GM12864 (cell line): ENCODE measurements at places on chromosomes 5 and 9.

DNA sequence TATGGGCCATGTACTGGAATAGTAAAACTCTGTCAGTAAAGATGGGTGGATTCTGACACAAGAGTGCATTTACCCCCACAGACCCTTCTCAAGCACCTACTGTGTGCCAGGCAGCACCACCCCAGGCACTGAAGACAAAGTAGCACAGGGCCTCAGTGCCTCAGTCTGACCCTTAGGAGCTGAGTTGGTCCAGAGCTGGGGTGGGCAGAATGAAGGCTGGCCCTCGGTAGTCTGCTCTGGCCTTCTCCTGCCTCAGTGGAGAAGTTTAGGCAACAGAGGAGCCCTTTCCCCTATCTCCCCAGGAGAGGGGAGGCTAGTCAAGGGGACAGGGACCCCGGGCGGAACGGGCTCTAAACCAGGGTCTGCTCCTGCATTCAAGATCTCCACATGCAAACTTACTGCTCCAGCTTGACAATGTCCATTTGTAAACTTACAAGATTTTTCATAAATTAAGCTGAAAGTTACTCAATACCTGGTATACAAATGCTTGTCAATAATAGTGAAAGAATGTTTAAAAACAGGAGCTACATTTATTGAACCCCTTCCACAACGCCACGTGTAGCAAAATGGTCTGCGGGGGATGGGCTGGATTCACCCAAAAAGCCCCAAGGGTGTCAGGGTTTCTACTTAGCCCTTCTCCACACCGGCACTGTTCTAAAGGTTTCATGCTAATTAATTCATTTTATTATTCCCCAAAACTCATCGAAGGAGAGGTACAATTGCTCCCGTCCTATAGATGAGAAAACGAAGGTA is 1.5 kb downstream of the VDAC1 start:
- DNase-seq, result no peak

GRCh38 chr9:99173570-99174504 is 47.9 kb downstream of the ALG2 start:
- no peak for DNase-seq

DNA sequence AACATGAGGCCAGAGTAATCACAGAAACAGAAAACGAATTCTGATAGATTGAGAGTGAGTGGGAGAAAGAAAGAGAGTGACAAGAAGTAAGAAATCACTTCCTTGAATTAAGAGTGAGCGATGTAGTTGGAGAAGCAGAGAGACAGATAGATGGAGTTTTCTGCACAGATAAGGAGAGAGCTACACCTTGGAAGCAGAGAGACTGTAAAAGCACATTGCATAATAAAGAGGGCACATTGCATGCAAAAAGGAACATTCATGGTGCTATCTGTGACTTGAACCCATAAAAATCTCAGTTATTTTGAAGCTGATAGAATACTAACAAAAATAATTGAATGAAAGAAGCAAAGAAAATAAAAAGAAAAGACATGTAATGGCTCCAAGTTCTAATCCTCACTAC is 943.8 kb downstream of the NR2F1-AS1 start:
- DNase-seq, result no peak

- no peak for DNase-seq
Observed at GRCh38 chr5:1124205-1125029, 12.6 kb upstream of the SLC12A7 start.

- DNase-seq, result no peak
Observed at GRCh38 chr9:86672301-86672700, 275.0 kb downstream of the GAS1 start.

- DNase-seq, result no peak
Observed at GRCh38 chr5:102048940-102049339, 247.1 kb downstream of the SLCO4C1 start.

DNA sequence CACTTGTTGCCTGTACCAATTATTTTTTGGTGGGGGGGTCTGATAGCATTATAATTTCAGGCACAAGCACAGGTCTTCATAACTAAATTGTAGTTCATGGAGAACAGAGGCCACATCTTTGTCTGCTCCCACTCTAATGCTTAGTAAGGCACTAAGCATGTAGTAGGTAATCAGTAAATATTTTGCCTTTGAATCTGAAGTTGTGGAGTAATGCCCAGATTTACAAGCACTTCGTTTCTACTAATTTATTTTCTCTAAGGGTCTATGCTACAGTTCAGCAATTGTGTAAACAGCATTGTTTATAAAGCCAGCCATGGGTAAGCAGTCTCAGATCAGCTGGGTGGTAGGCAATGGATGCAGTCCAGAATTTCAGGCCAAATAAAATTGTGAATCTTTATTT is 78.6 kb downstream of the GRIA1 start:
- DNase-seq, result no peak

DNA sequence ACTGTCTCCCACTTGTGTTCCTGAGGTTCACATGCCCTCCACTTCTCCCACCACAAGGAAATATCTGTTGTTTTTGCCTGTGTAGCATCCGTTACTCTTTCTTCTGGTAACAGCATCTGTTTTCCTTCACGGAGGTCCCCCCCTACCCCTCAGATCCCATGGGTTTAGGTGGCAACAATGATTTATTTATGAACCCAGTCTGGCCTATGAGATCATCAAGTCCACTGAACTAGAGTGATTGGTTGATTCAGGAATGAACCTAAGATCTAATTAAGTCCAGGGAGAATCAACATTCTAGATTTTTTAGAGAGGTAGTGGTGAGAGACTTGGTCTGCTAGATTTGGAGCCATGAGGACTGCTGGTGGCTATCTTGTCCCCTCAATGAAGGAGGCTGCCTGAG is 166.8 kb downstream of the NR3C1 start:
- no peak for DNase-seq
